ENCODE measurements at places on chromosomes 3 and 15.

- no peak for DNase-seq
These were observed 8.8 kb downstream of the NECTIN3 start for GRCh38 chr3:111080413-111080812.

GRCh38 chr15:29433507-29434248, 164.1 kb upstream of the NSMCE3 start:
- DNase-seq: no peak

- no peak for DNase-seq
These were observed 202.7 kb downstream of the EDEM1 start for GRCh38 chr3:5390221-5390620.

GRCh38 chr3:196737655-196738054, 2.0 kb upstream of the PAK2 start:
- no peak for DNase-seq

- DNase-seq: no peak
These were observed 22.1 kb upstream of the CRBN start for GRCh38 chr3:3201611-3202010.

DNA sequence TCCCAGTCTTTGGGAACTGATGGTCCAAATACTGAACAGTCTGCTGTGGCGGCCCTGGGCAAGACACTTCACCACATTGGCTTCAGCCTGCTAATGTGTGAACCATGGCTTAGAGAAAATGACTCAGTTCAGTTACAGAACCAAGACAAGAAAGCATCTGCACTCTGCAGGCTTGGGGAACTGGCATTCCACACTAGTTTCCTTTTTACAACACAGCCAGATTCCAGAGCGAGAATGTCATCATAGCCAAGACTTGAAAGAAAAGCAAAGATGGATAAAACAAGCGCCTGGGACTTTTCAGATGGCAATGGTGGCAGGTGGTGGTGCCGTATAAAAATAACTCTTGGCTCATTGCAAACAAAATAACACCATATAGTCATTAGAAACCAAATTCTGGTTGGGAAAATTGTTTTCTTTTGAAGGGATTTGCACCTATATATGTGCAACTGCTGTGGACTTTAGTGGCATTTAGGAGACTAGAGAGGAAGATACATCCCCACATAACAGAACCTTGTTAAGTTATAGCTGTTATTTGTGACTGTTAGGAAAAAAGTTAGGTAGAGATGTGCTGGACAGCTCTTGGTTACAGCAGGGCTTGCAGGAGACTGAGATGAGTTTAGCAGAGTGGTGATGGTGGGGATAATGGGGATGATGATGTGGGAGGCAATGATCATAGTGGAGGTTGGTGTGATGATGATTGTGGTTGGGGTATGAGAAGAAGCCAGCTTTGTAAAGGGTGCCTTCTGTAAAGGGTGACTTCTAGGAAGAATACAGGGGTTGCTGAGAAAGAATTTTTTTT, 273.6 kb downstream of the THRB start:
- no peak for DNase-seq

- no peak for DNase-seq
These were observed 216.5 kb upstream of the PEX5L start for GRCh38 chr3:180253283-180253682.

Data from mesenteric fat pad (tissue), 1 donor.